Right atrium auricular region (tissue), 2 donors: ENCODE measurements at places on chromosomes 12 and 14.

DNA sequence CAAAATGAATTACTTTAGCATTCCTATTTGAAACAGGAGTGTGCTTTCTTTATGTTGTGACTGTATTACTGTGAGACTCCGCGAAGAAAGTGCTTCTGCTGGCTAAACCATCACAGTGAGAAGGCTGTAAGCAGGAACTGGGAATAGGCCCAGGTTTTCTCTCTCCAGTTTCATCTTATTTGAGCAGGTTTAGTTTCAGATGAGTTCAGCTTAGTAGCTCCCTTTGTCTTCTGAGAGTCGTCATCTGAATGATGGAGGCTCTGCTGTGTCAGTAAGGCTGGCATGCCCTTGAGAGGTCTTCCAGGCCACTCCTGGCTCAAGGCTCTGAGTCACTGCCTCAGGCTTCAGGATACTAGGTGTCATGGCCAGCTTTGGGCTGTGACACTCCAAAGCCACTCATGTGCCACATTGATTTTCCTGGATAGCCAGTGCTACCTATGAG is 205.6 kb upstream of the RGS6 start:
- H3K4me3 ChIP-seq = no peak overlapping the region
- peaks cover 14% of the 10 kb centered on the region for H3K36me3 ChIP-seq
- DNase-seq = no peak
- H3K4me1 ChIP-seq = no peaks in the 10 kb centered on the region
- H3K27ac ChIP-seq = no peak overlapping the region
- no peaks in the 10 kb centered on the region for H3K27me3 ChIP-seq

DNA sequence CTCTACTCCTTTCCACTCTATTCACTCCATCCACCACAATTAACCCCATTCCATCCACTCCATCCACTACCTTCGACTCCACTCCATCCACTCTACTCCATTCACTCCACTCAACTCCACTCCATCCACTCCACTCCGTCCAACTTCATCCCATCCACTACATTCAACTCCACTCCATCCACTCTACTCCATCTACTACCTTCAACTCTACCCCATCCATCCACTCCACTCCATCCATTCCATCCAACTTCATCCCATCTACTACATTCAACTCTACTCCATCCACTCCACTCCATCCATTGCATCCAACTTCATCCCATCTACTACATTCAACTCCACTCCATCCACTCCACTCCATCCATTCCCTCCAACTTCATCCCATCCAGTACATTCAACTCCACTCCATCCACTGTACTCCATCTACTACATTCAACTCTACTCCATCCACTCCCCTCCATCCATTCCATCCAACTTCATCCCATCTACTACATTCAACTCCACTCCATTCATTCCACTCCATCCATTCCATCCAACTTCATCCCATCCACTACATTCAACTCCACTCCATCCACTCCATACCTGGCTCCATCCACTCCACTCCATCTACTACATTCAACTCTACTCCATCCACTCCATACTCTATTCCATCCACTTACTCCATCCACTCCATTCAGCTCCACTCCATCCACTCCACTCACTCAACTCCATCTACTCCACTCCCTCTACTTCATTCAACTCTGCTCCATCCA is 16.4 kb downstream of the HNF1A start:
- no peaks in the 10 kb centered on the region for H3K36me3 ChIP-seq
- no peak overlapping the region for H3K4me3 ChIP-seq
- H3K4me1 ChIP-seq = peaks cover 7% of the 10 kb centered on the region
- no peaks in the 10 kb centered on the region for H3K27me3 ChIP-seq

- H3K27me3 ChIP-seq = no peaks in the 10 kb centered on the region
- no peaks in the 10 kb centered on the region for H3K36me3 ChIP-seq
- H3K27ac ChIP-seq = no peak overlapping the region
- DNase-seq = no peak
- no peak overlapping the region for H3K4me3 ChIP-seq
- H3K4me1 ChIP-seq = no peaks in the 10 kb centered on the region
These were observed 353.7 kb upstream of the DIO2 start for GRCh38 chr14:80565001-80565400.

DNA sequence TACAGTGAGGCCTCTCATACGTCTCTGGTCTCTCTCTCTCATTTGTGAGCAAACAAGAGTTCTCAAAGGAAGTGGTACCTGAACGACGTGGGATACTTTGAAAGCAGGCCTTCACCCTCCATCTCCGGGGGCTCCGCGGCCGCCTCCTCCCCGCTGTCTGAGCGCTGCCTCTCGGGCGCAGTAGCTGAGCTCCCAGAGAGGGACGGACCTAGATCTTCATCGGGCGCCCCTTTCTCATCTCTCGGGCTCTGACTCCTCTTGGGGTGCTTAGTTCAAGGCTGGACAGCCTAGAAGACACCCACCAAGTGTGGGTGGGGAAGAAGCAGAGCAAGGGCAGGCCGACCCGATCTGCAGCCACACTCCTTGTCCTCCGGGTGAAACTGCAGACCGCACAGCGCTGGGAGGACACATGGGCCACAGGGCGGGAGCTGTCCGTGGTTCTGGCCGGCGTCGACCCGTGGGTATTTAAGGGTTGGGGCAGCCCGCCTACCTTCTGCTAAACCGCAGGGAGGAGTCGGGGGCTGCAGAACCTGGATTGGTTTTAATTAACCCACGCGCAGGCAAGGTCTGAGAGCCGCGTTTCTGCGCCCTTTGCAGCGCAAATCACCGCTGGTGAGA is 92.7 kb downstream of the PAH start:
- H3K4me3 ChIP-seq = no peak overlapping the region
- no peaks in the 10 kb centered on the region for H3K4me1 ChIP-seq
- no peaks in the 10 kb centered on the region for H3K27me3 ChIP-seq

DNA sequence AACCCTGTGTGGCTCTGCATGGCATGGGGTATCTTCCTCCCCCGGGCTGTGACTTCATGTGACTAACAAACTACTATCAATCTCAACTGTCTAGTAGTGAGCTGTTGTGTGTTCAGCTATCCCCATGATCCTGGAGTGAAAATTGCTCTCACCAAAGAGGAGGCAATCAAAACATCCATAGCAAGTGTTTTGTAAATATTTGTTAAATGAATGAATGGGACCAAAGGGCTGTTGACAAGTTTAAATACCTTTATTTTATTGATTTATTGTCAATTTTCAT is 138.1 kb upstream of the CPM start:
- H3K27me3 ChIP-seq = no peaks in the 10 kb centered on the region
- H3K4me3 ChIP-seq = no peak overlapping the region
- no peaks in the 10 kb centered on the region for H3K36me3 ChIP-seq
- DNase-seq = no peak
- H3K4me1 ChIP-seq = no peaks in the 10 kb centered on the region
- H3K27ac ChIP-seq = no peak overlapping the region

DNA sequence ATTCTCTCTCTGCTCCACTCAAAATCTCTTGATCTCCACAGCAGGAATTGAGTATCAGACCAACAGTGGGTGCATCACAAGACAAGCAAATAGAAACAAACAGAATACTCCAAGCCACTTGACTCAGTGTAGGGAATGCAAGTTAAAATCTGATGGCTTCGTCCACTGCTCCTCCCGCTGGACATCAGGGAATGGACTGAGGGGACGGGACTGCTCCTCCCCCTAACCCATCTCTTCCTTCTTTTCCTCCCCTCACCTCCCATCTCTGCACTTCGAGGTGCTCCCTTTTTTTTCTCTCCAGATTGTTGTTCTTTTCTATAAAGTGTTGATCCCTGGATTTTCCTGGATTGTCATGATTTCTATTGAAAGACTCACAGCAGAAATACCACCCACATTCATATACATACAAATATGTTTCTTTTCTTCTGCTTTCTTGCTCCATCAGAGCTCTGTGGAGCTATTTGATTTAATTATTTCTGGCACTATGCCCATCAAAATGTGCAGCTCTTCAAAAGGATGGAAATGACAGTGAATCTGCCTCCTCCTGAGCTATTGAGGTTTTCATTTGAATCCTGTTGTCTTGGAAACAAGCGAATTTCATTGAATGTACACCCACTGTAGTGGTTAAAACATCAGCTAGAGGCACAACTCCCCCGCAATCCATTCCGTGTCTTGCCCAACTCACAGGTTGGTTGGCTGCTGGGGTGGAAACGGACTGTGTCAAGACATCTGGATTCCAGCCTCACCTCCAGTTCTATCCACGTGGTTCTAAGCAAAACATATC is 199.7 kb downstream of the SPTSSA start:
- H3K27me3 ChIP-seq = no peaks in the 10 kb centered on the region
- no peak for DNase-seq
- no peaks in the 10 kb centered on the region for H3K36me3 ChIP-seq
- H3K4me1 ChIP-seq = no peaks in the 10 kb centered on the region
- no peak overlapping the region for H3K27ac ChIP-seq
- H3K4me3 ChIP-seq = no peak overlapping the region

- no peaks in the 10 kb centered on the region for H3K27me3 ChIP-seq
- no peak overlapping the region for H3K4me3 ChIP-seq
- H3K27ac ChIP-seq = no peak overlapping the region
These were observed 23.8 kb upstream of the PPP1CC start for GRCh38 chr12:110766311-110767154.

- peaks cover 30% of the 10 kb centered on the region for H3K4me1 ChIP-seq
- no peak for DNase-seq
These were observed 4.9 kb downstream of the CFAP73 start for GRCh38 chr12:113154351-113154973.

DNA sequence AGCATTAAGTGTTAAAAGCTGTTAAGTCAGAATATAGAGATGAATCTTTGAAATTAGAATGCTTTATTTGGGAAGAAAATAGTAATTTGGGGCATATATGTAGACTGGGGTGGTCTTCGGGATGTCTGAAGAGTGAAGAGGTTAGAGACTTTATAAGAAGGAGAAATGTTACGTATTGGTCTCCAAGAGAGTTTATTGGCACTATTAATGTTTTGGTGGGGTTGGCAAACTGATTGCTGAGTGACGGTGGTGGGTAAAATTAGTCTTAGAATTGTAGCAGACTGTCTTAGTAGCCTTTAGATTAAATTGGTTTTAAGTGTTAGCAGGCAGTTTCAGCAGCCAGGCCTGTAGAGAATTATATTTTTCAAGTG is 4.9 kb upstream of the ATP23 start:
- H3K27ac ChIP-seq = peak overlapping the region; percentile 68
- no peak for DNase-seq
- peaks cover 11% of the 10 kb centered on the region for H3K4me1 ChIP-seq
- H3K36me3 ChIP-seq = peaks cover 5% of the 10 kb centered on the region
- H3K4me3 ChIP-seq = peak overlapping the region; percentile 66

DNA sequence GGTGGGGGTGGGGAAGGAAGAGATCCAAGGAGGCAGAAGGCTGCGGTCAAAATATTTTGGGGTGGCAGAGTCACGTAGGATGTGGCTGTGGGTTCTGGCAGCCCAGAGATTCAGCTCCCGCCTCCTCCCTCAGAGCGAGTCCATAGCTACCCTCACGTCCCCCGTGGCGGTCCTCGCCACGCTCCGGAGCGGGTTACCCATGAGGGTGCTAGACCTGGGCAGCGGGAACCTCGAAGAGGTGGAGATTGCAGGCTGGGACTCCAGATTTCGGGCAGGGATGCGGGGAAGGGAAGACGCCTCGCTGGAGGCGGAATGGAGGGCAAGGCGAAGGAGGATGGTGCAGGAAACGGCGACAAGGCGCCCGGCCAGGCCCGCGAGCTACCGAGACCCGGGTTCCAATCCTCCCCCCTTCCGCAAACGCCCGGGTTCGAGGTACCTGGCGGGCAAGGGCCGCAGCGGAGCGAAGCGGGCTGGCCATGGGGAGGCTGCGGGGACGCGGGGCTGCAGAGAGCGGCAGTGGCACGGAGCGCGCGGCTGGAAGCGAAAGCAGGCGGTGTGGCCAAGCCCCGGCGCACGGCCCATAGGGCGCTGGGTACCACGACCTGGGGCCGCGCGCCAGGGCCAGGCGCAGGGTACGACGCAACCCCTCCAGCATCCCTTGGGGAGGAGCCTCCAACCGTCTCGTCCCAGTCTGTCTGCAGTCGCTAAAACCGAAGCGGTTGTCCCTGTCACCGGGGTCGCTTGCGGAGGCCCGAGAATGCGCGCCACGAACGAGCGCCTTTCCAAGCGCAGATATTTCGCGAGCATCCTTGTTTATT is 46.2 kb downstream of the BCAT1 start:
- peak overlapping the region; percentile 35 for H3K4me3 ChIP-seq
- no peaks in the 10 kb centered on the region for H3K36me3 ChIP-seq
- H3K27me3 ChIP-seq = no peaks in the 10 kb centered on the region
- peak overlapping the region; percentile 14 for H3K27ac ChIP-seq

- no peak overlapping the region for H3K4me3 ChIP-seq
- H3K27ac ChIP-seq = no peak overlapping the region
- no peak for DNase-seq
- H3K27me3 ChIP-seq = no peaks in the 10 kb centered on the region
- no peaks in the 10 kb centered on the region for H3K36me3 ChIP-seq
- H3K4me1 ChIP-seq = peaks cover 26% of the 10 kb centered on the region
These were observed 55.6 kb upstream of the ACTN1 start for GRCh38 chr14:69034612-69035262.

DNA sequence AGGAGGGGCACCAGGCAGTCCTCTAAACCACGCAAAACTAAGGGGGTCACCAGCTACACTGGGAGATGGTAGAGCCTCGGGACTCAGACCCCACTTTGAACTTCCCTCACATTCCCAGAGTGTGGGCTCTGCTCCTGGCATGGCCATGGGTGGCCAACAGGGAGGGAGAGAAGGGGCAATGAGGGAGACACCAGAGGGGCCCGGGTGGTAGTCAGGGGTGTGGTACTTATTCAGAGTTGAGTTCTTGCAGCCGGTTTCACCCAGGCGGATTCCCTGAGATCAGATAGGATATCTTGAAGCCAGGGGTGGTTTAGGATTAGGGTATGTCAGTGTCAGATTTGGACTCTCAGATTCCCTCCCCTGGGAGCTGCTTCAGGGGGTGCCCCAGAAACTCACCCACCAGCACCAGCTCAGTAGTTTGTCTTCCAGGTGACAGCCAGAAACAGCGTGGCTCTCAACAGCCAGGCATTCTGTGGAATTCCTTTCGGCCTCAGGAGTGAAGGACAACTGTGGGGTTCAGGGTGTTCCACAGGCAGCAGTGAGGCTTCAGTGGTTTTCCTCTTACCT is 56.0 kb downstream of the ELK3 start:
- H3K36me3 ChIP-seq = peaks cover 16% of the 10 kb centered on the region
- no peak overlapping the region for H3K4me3 ChIP-seq
- H3K27me3 ChIP-seq = no peaks in the 10 kb centered on the region

DNA sequence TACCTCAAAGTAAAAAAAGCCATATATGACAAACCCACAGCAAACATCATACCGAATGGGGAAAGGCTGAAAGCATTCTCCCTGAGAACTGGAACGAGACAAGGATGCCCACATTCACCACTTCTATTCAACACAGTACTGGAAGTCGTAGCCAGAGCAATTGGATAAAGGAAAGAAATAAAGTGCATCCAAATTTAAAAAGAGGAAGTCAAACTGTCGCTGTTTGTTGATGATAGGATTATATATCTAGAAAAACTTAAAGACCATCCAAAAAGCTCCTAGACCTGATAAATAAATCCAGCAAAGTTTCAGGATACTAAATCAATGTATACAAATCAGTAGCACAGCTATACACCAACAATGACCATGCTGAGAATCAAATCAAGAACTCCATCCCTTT is 5.2 kb downstream of the NDUFA12 start:
- peaks cover 27% of the 10 kb centered on the region for H3K4me1 ChIP-seq
- no peak overlapping the region for H3K4me3 ChIP-seq
- DNase-seq = no peak
- no peak overlapping the region for H3K27ac ChIP-seq

GRCh38 chr12:92528586-92528985 is 174.2 kb upstream of the PLEKHG7 start:
- DNase-seq = no peak
- no peaks in the 10 kb centered on the region for H3K36me3 ChIP-seq
- H3K27me3 ChIP-seq = no peaks in the 10 kb centered on the region
- H3K27ac ChIP-seq = no peak overlapping the region
- H3K4me3 ChIP-seq = no peak overlapping the region
